Cortex of kidney (tissue), 1 donor: ENCODE measurements at places on chromosomes 16 and 17.

DNA sequence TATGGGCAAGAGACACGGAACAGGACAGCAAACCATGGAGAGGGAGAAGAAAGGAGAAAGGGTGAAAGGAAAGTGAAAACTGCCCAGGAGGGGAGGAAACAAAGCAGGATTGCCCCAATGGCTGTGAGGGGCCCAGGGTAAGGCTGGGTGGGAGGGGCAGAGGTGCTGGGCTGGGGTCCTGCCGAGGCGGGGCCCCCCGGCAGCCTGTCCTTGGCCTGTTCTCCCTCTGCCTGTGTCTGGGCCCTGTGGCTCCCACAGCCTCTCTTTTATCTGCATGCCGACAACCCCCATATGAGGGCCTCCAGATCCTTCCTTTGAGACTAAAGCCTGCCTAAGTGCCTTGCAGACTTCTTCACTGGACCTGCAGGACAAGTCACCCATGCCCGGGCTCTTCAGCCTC lies 15.5 kb downstream of the ZNHIT3 start:
- DNase-seq: no peak

DNA sequence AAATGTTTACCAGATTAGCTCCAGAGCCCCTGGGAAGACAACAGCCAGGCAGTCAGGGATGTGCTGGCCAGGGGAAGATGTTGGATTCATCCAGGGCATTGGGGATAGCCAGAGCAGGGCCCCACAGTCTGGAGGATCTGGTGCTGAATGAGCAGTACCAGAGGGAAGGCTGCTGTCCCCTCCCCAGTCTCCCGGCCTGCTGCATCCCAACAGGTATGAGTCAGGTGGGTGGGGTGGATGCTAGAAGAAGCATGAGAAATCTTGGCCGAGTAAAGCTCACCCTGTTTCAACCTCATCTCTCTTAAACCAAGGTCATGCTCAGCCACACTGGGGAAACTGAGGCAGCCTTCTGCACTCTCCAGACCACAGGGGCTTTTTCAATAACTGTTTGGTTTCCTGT lies 71.9 kb upstream of the SEC14L1 start:
- no peak for DNase-seq

- no peak for DNase-seq
These were observed 33.1 kb downstream of the ABR start for GRCh38 chr17:1146561-1147265.

GRCh38 chr16:25060920-25061319 lies 45.8 kb upstream of the ARHGAP17 start:
- no peak for DNase-seq

GRCh38 chr17:42675965-42676423 lies 800 bp downstream of the PLEKHH3 start:
- no peak for DNase-seq

DNA sequence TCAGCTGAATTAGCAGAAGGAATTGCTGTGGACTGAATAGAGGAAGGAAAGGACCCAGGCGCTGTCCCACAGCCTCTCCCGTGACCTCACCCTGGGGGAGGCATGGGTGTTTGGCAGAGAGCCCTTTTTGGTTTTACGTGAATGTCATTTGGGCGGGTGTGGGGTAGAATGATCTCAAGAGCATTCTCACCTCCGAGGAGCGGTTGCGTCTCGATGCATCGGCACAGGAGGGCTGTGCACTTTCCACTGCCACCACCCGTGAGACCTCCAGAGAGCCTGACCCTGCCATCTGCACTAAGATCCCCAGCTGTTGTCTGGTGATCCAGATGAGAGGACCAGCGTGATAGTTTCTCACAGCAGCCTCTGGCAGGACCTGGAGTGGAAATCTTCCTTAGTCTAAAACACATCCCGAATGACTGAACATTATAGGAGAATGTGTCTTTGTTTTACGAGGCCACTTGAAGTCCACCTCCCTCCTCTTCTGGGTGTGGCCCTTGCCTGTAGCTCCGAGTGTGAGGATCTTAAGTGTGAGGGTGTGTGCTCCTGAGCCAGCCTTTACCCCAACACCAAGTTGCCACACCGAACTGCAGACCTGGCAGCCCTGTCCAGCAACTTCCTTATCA lies 29.3 kb downstream of the FOXK2 start:
- DNase-seq: no peak

DNA sequence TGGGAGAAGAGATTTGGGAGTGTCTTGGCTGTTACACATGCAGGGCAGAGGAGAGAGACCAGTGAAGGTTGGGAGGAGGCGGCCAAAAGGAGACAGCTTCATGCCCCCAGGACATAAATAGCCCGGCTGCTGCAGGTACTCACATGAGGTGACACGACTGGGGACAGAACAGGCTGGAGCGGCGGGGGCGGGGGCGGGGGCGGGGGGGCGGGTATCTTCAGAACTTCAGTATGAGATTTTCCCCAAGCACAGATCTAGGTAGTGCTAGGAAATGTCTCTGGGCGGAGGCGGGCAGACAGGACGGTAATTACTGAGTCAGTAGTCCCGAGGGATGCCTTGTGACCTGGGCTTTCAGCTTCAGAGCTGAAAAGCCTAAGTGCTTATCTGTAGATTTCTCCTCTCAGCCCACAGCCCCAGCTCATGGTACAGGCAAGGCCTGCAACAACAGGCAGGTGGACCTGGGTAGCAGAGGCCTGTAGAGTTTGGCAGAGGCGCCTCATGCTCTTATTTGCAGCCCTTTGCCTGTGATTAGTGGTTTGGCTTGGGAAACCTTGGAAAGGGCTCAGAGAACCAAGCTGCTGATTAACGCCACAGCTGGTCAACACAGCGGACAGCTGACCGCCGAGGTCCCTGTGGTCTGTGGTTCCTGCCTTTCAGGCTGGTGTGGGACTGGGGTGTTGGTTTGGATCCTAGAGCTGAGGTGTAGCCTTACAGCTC lies 24.5 kb downstream of the UNK start:
- DNase-seq: no peak

DNA sequence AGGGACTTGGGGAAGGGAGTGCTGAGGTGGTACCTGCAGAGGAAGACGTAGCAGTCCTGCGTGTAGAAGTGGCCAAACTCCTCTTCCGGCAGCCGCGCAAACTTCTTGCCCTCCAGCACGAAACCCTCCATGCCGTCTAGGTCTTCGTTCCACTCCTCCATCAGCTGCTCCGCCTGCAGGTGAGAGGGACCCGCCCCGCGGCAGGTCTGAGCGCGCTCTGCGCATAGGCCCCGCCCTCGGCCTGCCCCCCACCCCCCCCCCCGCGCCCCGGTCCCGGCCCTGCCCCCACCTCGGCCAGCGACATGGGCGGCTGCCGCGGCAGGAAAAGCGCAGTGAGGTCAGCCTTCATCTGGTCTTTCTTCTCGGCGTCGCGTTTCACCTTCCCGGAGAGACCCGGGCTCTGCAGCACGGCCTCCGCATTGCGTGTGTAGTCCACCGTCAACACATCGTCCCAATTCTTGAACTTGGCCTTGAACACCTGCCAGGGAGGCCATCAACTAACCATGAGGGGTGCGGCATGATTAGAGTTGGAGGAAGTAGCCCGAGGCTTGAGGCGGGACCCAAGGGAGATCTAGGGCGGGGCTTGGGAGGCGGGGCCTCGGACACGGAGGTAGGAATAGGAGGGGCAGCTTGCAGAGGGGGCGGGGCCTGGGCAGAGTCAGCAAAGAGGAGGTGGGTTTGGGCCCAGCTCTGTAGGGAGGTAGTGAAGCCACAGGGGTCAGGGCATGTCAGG lies 11.5 kb downstream of the FLII start:
- DNase-seq: no peak

DNA sequence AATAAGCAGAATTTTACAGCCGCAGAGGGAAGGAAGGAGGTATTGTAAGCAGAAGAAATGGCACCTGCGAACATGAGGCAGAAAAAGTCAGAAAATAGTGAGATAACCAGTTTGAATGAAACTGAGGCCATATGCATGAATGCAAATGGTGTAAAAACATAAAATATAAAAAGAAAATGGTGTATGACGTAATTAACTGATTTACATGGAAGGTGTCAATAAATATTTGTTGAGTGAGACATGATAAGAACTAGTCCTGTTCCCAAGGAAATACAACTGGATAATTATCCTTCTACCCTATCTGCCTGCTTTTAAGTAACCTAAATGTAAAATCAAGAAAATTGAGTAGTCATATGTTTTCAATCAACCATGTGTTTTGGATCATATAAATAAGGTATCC lies 178.1 kb upstream of the TOX3 start:
- no peak for DNase-seq

GRCh38 chr16:81556715-81557284 lies 112.2 kb downstream of the CMIP start:
- DNase-seq: no peak

- DNase-seq: no peak
These were observed 5.7 kb upstream of the TCAP start for GRCh38 chr17:39659279-39660010.

GRCh38 chr16:49545741-49546448 lies 172.3 kb downstream of the C16orf78 start:
- no peak for DNase-seq

DNA sequence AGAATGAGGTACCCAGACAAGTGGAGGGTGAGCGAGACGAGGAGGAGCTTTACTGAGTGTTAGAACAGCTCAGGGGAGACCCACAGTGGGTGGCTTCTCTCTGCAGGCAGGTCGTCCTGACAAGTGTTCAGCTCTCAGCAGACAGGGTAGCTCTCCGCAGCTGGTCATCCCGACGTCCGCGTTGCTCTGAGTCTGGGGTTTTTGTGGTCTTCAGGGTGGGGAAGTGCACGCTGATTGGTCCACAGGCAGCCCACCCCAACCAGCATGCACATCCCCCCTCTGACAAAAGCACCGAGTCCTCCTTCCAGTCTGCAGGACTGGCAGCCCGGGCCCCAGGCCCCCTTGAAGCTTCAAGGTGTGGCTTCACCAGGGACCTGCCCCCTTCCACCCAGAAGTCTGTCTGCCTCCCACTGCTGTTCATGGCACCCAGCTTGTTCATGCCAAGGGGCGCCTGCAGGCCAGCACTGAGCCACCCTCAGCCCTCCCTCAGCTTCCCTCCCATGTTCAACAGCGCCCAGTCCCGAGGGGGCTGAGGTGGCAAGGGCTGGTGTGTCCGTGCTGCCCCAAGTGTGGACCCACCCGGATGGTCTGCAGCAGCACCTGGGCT lies 19.9 kb upstream of the WDR45B start:
- no peak for DNase-seq

DNA sequence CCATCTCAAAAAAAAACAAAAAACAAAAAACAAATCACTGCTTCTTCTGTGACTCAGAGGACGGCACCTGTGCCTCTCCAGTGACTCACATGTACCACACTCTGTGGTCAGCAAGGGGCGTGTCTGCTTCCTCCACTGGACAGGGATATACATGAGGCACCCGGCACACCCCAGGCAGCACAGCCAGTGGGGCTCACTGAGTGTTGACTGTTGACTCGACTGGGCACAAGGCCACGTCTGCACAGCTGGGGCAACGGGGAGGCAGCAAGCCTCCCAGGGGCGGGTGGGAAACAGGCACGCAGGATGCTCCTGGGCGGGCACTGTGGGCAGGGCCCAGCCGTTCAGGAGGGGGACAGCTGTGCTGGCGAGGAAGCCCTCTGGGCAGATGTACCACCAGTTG lies 64.1 kb downstream of the TIMM22 start:
- DNase-seq: no peak

DNA sequence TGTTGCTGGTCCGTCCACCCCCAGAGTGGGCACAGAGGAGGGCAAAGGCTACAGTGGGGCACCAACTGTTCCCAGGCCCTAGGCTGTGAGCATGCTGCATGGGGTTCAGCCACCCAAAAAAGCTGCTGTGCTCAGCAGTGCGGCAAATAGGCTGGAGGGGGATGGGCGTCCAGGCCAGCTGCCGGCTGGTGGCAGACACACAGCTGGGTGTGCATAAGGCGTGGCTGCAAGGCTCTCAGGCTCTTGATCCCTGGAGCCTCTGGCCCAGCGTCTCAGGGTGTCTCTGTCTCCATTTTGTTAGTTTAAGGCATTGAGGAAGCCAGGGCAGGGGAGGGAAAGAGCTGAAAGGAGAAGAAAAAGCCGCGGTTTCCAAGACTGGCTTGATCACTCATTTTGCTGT lies 8.8 kb downstream of the RPL19 start:
- no peak for DNase-seq

- DNase-seq: no peak
These were observed 19.0 kb downstream of the BANP start for GRCh38 chr16:87970186-87970585.

DNA sequence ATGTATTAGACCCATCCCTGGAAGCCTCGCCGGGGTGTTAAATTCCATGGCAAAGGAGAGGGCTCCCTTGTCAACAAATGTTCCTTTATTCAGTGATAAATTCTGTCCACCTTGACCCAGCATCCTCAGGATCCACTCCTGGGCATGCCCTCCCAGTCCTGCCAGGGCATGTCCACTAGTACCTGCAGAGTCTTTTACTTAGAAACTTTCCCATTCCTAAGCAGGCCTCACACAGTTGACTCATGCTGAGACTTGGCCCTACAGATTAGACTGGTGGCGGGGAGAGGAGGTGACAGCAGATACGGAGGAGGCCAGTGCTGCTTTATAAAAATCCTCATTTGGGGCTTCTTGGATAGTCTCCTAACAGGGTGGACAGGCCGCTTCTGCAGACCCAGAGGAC lies 88.8 kb downstream of the CYLD start:
- DNase-seq: no peak

DNA sequence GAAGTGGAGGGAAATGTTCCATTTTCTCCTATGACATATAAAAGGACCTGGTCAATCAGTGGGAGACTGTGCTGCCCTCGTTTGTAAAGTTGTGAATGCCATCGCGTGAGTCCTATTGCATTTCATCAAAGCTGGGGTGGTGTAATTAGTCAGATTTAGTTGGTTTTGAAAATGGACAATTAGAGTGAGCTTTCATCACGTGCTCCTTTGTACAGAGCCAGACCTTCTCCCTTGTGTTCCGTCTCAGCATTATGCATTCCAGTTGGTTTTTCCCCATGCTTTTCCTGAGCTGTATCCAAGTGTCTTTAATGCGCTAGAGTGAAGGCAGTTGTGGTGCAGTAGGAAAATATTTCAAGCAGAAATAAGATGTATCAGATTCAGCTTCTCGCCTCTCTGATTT lies 10.4 kb downstream of the SEC14L1 start:
- no peak for DNase-seq

- DNase-seq: no peak
These were observed 209.6 kb upstream of the NLRP1 start for GRCh38 chr17:5793899-5794298.

DNA sequence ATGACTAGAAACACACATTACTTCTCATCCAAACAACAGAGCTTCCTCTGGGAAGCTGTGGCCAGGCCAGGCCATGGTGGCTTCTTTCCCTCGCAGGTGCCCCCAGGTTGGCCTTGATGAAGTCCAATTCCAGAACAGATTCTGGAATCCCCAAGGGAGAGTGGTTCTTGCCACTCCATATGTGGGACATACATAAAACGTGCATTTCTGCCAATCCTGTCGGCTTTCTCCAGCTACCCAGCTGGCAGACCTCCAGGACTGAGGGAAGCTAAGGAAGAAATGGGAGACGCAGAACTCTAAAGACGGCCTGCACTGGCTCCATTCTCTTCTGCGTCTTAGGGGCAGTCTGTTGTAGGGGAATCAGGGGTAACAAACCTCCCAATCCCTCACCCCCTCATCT lies 219.2 kb upstream of the CDH5 start:
- DNase-seq: no peak

DNA sequence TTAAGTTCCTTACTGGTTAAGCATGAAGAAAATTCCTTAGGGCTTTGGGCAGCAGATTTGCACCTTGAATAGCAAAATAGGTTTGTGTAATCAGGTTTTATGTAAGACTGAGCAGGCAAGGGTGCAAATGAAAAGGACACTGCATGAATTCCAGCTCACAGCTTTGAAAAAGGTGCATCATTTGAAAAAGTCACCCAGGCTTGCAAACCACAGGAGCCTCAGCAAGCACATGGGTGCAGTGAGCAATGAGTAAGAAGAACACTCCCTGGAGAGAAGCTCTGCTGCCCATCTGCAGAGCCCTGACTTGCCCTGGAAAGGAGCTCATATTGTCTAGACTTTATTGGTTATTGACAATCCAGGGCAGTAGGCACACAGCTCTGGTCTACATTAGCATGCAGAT lies 165.6 kb upstream of the KCNJ16 start:
- no peak for DNase-seq
